ENCODE measurements at places on chromosomes 2 and 18. TPM values are rescaled to one million over a fixed set of nuclear protein-coding genes. Genes with fewer than 3 reads are reported as not detected.
A peak's percentile ranks its signal among the peaks of the same experiment; 100 is the strongest.

DNA sequence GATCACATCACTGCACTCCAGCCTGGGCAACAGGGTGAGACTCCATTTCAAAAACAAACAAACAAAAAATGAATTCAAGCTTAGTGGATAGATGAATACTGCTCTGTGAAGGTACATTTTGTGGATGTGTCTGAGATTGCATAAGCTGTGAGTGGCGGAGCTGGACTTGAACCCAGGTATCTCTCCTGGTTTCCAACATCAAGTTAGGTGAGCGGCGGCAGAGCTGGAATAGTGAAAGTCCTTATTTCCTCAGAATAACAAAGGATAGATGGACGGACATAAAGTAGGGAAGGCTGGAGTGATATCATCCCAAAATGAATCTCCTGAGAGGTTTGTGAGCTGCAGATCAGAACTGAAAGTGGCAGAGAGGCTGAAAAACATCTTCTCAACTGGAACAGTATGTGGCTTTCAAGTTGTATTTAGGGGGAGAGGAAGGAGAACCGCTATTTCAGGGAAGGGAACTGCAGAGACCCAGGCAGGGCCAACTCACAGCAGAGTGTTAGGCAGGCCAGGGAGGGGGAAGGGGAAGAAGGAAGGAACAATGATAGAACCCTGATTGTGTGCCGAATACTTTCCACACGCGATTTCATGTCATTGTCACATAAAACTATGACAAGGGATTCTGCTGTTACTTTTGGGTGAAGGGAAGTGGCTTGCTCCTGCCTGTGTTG is 106.2 kb downstream of the LPIN1 start:
- no peaks in the 10 kb centered on the region for H3K27me3 ChIP-seq
- no peak overlapping the region for H3K4me3 ChIP-seq
- H3K4me1 ChIP-seq = peaks cover 3% of the 10 kb centered on the region
- peaks cover 4% of the 10 kb centered on the region for H3K36me3 ChIP-seq
- H3K27ac ChIP-seq = no peak overlapping the region

DNA sequence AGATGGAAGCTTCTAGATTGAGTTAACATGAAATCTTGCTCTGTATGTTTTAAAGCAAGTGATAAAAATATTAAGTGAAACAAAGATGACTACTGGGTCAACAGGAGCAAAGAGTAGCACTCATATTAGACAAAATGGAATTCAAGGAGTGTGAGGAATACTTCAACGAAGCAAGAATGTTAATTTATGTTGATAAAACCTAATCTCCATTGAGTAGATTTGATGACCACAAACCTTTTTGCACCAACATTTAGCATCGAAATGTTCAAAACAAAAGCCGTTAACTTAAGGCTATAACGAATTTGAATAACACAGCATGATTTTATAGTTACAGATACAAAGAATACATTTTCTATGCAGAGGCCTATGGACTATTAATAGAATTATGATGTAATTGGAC is 35.7 kb downstream of the MRPS9 start:
- H3K4me3 ChIP-seq = no peak overlapping the region
- H3K27me3 ChIP-seq = no peaks in the 10 kb centered on the region
- DNase-seq = no peak
- peaks cover 18% of the 10 kb centered on the region for H3K36me3 ChIP-seq

DNA sequence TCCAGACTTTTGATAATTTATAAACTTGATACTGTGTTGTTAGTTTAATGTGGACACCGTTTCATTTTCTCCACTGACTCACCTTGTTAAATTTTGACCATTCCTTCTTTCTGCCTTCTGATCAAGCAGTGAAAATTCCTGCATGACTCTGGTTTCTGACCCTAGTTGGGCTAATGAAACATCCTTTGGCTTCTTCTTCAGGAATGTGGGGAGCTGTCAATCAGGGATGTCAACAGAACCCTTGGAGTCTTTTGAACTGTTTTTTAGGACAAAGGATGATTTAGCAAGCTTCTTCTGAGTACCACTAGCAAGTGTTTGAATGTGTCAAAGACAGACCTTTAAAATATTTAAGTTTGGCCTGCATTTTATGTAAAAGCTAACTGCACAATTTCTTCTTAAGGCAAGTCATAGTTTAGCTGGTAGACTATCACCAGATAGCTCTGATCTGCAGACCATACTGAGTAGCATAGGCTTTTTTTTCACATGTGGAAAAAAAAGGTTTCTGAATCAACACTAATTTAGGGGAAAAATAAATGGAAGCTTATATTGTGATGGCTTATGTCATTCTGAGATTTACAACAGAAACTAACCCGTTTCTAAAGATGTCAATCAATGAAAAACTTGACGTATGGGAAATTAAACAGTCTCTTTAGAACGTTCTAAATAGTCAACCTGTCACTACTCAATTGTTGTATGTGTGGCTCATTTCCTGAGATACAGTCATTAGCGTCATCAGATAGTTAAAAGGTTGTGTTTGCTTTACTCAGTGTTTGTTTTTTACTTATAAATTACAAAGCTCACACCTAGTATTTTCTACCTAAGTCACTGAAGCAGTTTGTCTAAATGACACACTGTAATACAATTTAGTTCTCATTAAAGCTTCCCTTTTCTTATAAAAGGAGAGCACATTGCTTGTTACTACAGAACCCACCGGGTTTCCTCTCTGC is 311.4 kb downstream of the PTPRM start:
- H3K27ac ChIP-seq = no peak overlapping the region
- H3K4me3 ChIP-seq = no peak overlapping the region
- DNase-seq = no peak

DNA sequence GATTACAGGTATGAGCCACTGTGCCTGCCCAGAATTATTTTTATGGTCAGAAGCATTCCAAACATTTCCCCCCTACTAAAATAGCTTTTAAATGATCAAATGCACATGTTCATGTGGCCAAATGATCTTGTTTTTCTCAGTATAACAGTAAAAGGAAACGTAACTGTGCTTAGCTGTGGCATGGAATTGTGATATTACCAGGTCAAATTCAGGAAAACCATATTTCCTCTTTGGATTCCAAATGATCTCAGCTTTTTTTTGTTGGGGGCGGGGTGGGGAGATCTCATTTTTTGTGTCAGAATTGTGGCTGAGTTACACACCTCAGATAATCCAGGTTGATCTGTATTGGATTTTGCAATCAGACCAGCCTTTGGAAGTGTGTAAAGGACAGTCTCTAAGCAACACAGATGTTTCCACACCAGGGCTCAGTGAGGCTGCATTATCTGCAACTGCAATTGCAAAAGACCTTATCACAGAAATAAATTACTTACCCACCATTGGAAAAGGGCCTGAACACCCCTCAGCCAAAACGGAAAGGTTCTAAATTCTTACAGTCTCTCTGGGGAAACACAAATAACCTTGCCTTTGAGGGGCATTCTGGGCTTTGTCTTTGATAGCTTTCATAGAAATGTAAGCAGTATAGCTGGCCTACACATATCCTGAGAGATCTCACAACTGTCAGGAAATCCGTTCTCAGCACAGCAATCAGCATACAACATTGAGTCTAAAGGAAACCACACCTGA is 8.4 kb downstream of the CASP10 start:
- no peak for DNase-seq
- peaks cover 60% of the 10 kb centered on the region for H3K4me1 ChIP-seq
- no peaks in the 10 kb centered on the region for H3K27me3 ChIP-seq

The CNDP1 gene
- not detected for total RNA-seq

GRCh38 chr18:62720048-62720447 is 4.7 kb downstream of the PHLPP1 start:
- DNase-seq = no peak
- H3K27me3 ChIP-seq = peaks cover 10% of the 10 kb centered on the region
- no peak overlapping the region for H3K4me3 ChIP-seq

DNA sequence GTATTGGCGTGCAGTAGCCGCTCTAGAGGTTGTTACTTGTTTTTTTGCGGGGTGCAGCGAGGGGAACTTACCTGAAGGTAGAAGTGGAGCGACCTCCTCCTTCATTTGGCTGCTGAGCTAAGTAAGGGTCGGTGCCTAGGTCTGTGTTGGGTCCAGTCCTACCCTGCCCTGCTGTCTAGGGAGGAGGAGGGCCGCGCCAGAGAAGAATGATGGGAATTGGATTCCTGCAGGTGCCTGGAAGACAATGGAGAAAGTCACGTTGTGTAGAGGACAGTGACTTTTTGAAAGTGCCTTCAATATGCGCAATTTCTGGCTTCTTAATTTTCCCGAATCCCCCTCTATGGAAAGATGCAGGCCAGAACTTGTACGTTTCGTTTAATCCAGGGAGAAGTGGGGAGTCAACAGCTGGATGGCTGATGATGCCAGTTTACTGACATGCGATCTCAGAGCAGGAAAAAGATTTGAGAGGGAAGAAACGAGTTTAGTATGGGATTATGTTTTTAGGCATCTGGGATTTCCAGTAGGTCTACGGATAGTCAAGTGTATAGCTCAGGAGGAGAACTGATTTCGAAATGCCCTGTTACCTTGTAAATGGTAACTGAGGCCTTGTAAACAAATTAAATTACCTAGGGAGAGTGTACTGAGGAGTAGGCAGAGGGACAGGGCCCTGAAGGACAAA is 653 bp downstream of the MRPS9 start:
- peak overlapping the region; percentile 97 for H3K4me3 ChIP-seq
- no peaks in the 10 kb centered on the region for H3K27me3 ChIP-seq
- no peak for DNase-seq
- H3K36me3 ChIP-seq = peaks cover 4% of the 10 kb centered on the region
- H3K4me1 ChIP-seq = peaks cover 23% of the 10 kb centered on the region
- peak overlapping the region; percentile 90 for H3K27ac ChIP-seq

The MALL gene
- not detected for total RNA-seq

- no peak for DNase-seq
- no peaks in the 10 kb centered on the region for H3K4me1 ChIP-seq
- no peak overlapping the region for H3K4me3 ChIP-seq
- H3K27ac ChIP-seq = no peak overlapping the region
- H3K27me3 ChIP-seq = no peaks in the 10 kb centered on the region
- no peaks in the 10 kb centered on the region for H3K36me3 ChIP-seq
Observed at GRCh38 chr2:193695367-193695766, 1500.6 kb upstream of the TMEFF2 start.

- no peaks in the 10 kb centered on the region for H3K36me3 ChIP-seq
- H3K27ac ChIP-seq = no peak overlapping the region
- no peak for DNase-seq
- H3K27me3 ChIP-seq = peaks cover 26% of the 10 kb centered on the region
- H3K4me3 ChIP-seq = no peak overlapping the region
Observed at GRCh38 chr18:48019557-48020325, 89.3 kb upstream of the SMAD2 start.

DNA sequence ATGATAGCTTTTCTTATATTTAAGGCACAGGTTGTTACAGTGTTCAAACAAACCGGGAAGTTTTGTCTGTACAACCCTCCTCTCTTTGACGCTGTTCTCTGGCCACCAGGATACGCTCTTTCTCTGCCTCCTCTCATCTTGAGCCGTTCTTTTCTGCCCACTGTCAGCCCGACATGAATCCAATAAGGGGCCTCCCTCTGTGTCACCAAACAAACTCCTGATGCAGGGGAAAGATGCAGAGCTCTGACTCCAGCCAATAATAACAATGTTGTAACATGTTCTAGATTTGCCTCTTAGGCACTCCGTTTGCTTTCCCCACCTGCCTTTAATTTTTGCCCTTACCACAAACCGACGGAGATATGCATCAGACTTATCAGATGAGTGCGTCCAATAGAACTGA is 449.3 kb downstream of the SLC4A3 start:
- no peak for DNase-seq
- no peak overlapping the region for H3K4me3 ChIP-seq
- no peaks in the 10 kb centered on the region for H3K4me1 ChIP-seq

DNA sequence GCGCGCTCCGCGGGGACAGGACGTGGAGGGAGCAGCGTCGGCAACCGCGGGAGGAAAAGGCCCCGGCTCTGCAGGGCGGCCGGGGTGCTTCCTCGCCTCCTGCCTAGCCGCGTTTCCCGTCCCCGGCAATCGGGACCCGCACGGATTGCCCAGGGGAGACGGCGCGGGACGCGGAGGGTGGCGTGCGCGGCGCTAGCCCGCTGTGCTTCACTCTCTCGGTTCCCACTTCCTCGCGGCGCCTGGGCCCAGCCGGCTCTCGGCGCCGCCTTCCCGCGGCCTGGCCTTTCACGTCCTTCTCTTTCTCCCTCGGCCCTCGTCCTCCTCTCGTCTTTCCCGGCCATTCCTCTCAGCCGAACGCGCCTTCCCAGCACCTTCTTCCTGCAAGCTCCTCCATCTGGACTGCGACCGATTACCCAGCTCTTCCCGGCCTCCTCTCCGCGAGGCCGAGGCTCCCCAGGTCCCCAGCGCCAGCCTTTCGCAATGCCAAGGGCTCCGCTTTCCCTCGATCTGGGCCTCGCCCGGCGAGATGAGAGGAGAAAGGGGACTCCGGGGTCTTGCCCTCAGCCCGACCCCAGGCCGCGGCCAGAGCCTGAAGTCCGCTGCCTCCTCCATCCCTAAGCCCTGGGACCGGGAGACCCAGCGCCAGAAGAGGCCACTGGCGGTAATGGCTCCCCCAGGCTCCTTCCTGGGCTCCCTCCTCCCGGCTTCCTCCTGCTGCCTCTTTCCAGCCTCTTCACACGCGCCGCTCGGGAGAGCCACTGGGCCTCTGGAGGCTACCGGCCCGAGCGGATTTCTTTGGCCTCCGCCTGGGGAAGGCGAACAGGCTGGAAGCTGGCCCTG is 34.3 kb upstream of the ATP6V1B1 start:
- peaks cover 95% of the 10 kb centered on the region for H3K27me3 ChIP-seq
- peak; percentile 56 for DNase-seq
- H3K27ac ChIP-seq = no peak overlapping the region
- H3K4me1 ChIP-seq = peaks cover 16% of the 10 kb centered on the region
- H3K36me3 ChIP-seq = no peaks in the 10 kb centered on the region
- peak overlapping the region; percentile 74 for H3K4me3 ChIP-seq

The HS1BP3 gene
- total RNA-seq = 14.8 TPM

The COLEC11 gene
- 0.39 TPM for total RNA-seq

DNA sequence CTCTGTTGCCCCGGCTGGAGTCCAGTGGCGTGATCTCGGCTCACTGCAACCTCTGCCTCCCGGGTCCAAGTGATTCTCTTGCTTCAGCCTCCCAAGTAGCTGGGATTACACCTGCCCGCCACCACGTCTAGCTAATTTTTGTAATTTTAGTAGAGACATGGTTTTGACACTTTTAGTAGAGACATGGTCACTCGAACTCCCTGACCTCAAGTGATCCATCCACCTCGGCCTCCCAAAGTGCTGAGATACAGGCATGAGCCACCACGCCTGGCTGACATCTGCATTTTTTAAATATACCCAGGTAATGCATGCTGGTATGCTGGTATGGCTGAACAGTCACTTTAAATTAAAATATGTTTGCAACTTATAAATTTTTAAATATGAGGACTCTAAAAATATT is 91.9 kb downstream of the EPB41L3 start:
- H3K27ac ChIP-seq = no peak overlapping the region
- DNase-seq = no peak
- H3K4me3 ChIP-seq = no peak overlapping the region

- no peaks in the 10 kb centered on the region for H3K27me3 ChIP-seq
- no peaks in the 10 kb centered on the region for H3K36me3 ChIP-seq
- peak overlapping the region; percentile 98 for H3K27ac ChIP-seq
- H3K4me3 ChIP-seq = peak overlapping the region; percentile 82
- DNase-seq = peak; percentile 36
Observed at GRCh38 chr2:27081984-27082772, 3.8 kb downstream of the EMILIN1 start.

The FSHR gene
- not detected for total RNA-seq

The ABCB11 gene
- not detected for total RNA-seq

Data from activated naive CD8-positive, alpha-beta T cell treated with anti-CD3 and anti-CD28 coated beads, Interleukin-2, amount 10 ng/mL, durations not matched to agents 7 days and 5 days (primary cell).